ENCODE measurements at places on chromosomes 1 and 21.

DNA sequence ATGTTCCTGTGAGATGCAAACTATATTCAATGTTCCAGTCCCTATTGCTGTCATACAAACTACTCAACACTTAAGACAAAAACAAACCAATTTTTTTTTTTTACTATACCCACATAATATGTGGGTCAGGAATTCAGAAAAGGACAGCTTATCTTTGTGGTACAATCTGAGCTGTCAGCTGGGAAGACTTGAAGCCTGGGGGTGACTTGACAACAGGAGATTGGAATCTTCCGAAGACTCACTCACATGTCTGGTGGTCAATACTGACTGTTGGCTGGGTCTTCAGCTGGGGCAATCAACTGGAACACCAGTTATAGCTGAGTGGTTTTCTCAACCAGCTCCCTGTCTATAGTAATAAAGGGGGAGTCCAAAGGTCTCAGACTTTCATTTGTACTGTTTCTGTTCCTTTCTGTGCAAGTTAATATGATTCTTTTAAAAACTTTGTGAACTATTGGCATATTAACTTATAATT lies 81.7 kb upstream of the ATP1B1 start:
- DNase-seq, result no peak

GRCh38 chr1:77276941-77277340 lies 4.9 kb upstream of the AK5 start:
- DNase-seq, result peak; percentile 8

DNA sequence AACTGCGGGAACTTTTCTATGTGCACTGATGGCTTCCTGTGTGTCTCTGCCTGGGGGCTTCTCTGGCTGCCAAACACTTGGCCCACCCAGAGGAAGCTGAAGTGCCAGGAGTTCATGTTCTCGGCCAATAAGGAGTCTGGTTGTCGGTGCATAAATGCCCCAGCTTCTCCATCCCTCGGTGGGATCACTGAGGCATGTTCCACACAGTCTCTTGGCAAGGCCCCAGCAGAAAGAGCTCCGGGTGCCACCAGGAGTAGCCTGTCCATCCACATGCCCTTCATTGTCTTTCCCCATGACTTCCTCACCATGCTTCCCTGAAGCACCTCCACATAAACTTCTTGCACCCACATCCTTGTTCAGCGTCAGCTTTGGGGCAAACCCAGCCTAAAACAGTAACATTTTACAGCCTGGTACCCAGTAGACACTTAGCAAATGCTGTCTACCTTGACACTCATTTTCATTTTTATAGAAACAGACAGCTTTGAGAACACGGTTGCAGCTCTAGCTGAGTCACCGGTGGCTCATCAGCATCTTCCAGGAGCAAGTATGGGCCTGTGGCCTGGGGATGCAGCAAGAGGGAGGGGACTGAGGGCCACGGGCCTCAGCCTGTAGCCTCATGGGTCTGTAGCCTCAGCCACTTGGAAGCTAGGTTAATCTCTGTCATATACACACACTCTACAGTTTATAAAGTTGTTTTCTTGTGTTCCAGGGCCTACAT lies 14.8 kb upstream of the CDCP2 start:
- peak; percentile 71 for DNase-seq

GRCh38 chr1:111030590-111030989 lies 66.9 kb upstream of the LRIF1 start:
- peak; percentile 64 for DNase-seq

DNA sequence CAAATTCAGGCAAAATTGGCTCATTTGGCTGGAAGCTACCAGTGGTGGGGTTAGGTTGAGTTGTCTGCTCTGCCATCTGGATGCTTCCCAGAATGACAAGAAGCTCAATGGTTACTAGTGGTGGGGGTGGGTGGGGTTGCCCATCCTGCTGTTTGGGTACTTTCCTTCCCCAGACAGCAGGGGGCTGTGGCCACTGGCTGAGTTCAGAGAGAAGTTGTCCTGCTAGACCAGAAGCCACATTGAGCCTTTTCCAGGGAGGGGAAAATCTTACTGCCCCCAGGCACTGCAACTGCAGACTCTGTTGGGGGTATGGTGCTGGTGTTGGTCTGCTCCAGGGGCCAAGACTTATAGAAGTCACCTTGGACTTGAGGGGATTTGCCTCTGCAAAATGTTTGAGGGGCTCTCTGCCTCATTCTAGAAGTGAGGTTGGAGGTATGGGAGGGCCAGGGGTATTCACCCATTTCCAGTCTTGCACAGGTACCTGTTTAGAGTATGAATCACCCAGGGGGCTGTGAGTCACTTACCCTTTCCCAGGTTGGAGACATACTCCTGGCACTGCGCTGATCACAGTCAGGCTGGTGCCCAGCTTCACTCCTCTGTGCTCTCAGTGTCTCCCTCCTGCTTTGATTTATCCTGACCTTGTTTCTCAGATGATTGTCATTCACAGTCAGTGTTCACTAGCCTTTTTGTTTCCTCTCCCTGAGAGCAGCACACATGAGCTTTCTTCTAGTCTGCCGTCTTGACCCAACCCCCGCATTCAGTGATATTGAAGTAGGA lies 89.1 kb upstream of the NEGR1 start:
- DNase-seq, result no peak

DNA sequence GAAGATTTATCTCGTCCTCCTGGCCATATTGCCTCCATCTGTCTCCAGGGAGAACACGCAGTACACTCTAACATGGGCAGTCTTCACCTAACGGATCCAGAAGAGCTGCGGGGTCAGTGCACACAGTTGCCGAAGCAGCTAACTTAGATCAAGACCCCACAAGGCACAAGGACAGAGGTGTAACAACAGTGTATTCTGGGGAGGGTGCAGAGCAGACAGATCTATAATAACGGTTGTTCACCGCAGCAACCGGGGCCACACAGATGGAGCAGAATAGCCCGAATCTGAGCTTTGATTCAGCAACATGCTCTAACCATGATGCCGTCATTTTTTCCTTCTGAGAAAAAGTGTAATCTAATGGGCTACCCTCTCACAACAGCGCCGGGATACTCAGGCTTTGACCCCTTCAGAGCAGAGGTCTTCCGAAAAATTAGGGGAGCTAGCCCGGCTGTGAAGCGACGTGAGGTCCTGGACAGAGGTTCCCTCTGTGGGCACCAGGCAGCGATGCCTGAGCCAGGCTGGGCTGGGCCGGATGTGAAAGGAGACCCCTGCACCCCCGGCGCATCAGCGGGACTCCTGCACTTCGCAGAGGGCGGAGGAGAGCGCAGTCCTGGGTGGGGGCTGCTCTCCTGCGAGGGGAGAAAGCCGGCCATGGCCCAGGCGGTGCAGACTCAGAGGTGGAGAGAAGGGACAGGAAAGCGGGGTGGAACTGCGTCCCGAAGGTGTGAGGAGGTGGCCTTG lies 57.5 kb downstream of the BCL9 start:
- DNase-seq, result peak; percentile 72

GRCh38 chr1:155307247-155307740 lies 1.4 kb upstream of the FDPS start:
- peak; percentile 58 for DNase-seq

DNA sequence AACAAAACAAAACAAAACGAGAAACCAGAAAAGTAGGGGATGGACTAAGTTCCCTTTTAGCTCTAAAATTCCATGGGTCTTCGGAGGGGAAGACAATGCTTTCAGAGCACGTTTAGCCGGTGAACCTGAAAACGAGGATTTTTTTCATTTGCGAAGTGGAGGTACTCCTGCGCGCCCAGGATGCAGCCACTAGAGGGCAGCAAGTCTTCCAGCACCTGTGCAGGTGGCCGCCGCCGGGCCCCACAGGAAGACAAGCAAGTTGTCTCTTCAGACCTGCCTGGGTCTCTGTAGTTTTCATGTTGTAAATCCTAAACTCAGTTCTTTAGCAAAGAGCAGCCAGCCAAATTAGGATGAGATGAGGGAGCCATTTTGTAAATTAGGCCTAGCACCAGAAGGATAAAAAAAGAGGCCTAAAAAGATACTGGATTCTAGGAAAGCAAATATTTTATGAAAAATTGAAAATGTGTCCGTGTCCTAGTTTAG lies 17.7 kb upstream of the SNX27 start:
- peak; percentile 59 for DNase-seq

- DNase-seq, result no peak
Observed at GRCh38 chr1:208781391-208782045, 537.3 kb upstream of the PLXNA2 start.

DNA sequence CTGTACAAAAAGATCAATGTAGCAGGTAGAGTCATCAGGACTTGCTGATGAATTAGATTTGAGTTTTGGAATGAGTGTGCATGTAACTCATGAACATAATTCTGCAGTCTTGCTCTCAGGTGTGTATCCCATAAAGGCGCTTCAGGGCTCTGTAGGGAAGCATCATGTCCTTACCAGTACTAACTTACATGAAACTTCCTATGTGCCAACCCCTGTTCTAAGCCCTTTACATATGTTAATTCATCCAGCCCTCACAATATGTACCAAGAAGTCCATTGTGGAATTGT lies 2.1 kb upstream of the FCRLB start:
- no peak for DNase-seq

DNA sequence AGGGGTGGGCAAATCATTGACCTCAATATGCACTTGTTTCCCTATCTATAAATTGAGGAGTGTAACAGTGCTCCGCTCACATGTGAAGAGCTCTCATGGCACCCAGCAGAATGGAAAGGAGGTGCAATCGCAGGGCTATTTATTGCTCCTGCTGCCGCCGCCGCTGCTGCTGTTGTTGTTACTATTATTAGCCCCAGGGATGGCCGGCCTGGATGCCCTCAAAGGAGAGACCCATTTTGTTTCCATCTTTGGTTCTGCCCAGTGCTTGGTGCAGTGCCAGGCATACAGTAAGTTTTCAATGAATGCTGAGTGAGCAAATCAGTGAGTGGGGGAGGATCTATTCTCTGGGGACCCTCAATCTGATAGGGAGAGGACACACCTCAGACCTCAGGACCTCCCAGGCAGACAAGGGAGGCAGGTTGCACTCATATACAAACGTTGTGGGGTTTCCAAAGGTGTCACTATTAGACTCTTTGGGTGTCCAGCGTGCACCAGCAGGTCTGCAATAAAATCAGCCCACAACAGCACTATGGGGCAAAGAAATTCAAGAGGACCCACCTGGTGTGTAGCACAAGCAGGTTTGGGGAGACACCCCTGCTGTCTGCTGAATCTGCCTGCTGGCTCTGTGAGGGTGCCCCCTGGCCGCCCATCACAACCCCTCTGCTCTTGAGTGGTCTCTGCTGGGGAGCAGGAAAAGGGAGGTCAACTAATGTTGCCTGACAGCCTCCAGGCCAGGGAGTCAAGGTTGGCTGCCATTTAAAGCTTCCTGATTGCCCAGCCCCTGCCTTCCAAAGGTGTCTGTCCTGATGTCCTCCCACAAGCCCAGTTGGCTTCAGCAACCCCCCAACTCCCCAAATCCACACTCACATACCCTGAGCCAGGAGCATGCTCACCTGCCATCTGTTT lies 136.3 kb downstream of the ACTL8 start:
- no peak for DNase-seq

DNA sequence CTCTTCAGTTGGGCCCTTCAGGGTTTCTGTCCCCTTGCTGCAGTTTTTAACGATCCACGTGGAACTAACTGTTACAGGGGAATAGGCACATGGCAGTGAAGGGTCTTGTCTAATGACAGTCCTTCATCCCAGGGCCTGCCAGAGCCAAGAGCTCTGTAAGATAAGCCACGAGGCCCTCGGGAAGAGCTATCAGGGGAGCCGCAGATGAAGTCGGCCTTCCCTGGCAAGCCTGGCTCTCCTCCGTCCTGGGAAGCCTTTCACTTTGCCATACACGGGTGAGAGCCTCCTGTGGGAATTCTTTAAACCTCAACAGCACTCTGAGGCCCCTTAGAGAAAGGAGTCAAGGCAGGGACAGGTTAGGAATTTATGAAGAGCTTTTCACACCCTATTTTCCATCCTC lies 29.0 kb downstream of the ACP6 start:
- DNase-seq, result peak; percentile 3

- peak; percentile 64 for DNase-seq
Observed at GRCh38 chr1:47208374-47208850, 18.6 kb upstream of the PDZK1IP1 start.

- DNase-seq, result no peak
Observed at GRCh38 chr1:43549921-43550597, 19.4 kb downstream of the PTPRF start.

DNA sequence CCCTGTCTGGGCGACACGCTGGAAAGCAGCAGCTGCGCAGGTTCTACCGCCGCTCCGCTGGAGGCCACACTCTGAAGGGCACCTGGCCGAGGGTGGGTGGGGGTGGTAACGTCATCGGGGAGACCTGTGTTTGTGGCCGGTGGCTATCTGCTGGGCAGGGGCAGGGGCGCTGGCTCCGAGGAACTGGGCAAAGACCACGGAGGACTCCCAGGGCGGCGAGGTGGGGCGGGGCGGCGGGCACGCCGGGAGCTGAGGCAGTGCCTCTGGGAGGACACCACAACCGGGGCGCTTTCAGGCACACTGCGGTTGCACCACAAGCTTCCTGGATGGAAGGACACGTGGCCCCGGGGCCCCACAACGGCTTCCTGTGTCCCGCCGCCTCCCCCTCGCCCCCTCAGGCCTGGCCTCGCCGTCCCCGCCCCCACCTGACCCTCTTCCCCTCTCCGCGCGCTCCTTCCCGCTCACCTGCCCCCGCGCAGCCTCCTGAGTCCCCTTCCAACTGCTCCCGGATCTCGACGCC lies 3.3 kb upstream of the DENND2D start:
- peak; percentile 65 for DNase-seq

DNA sequence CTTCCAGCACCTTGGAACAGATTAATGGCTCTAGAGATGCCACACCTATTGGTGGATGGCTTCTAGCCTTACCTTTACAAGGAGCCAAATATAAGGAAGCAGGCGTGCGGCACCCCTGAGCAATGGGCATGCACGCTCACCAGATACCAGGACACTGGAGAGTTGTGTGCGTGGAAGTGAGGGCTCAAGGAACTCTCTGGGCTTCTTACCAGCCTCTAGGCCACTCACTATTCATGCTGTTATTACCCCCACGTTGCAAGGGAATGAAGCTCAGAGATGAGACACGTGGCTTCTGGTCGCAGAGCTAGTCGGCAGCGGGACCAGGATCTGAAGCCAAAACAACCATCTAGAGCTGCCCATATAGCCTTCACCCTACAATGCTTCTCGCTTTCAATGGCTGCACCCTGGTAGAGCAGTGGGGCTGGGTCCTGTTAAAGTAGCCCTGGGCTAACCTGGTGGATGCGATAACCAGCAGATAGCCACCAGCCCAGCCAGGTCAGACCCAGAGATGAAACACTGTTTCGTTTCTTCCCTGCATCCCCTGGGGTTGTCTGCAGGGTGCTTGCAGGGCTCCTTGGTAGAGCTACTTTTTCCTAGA lies 396.4 kb upstream of the VAMP3 start:
- DNase-seq, result no peak

GRCh38 chr1:13794231-13795187 lies 94.5 kb downstream of the PRDM2 start:
- DNase-seq, result no peak

DNA sequence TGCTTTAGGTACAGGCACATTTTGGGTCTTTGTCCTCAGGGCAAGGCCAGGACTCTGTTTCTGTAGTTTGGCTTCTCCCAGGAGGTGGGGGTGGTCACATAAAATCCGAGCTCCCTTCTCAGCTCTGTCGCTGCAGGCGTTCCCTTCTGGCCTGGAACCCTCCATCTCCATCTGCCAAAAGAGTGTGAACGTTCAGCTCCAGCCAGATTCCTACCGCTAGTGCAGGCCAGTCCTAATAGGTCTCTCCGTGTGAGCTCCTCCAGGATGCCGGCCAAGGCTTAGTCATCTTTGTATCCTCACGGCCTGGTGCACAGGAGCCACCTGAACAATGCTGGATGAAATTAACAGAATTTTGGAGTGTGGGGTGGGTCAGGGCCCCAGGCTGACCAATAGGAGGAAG lies 19.9 kb upstream of the KCNA10 start:
- peak; percentile 17 for DNase-seq
